ENCODE measurements at places on chromosomes 1 and 21. TPM values are rescaled to one million over a fixed set of nuclear protein-coding genes. Genes with fewer than 3 reads are reported as not detected.
A peak's percentile ranks its signal among the peaks of the same experiment; 100 is the strongest.

DNA sequence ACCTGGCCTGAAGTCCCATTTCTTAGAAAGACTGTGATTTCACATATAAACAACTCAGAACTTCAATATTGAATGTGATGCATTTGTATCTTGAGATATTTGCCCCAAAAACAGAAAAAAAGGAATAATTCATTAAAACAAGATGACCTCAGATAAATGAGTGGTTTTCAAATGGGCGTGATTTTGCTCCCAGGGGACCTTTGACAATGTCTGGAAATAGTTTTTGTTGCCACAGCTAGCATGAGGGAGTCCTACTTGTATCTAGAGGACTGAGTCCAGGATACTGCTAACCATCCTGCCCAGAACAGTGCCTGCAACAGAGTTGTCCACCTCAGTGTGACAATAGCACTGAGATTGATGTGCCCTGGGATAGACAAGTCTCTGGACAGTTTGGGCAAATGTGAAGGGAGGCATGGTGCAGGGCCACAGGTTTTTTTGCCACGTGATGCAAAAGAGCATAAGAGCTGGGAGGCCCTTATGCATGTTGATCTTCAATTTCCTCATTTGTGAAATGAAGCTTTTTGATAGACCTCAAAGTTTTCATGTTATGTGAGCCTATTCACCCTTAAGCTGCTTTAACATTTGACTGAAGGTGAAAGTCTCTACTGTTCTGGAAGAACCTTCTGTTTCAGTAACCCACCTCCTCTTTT lies 46.2 kb downstream of the MAP3K7CL start:
- DNase-seq, result no peak

DNA sequence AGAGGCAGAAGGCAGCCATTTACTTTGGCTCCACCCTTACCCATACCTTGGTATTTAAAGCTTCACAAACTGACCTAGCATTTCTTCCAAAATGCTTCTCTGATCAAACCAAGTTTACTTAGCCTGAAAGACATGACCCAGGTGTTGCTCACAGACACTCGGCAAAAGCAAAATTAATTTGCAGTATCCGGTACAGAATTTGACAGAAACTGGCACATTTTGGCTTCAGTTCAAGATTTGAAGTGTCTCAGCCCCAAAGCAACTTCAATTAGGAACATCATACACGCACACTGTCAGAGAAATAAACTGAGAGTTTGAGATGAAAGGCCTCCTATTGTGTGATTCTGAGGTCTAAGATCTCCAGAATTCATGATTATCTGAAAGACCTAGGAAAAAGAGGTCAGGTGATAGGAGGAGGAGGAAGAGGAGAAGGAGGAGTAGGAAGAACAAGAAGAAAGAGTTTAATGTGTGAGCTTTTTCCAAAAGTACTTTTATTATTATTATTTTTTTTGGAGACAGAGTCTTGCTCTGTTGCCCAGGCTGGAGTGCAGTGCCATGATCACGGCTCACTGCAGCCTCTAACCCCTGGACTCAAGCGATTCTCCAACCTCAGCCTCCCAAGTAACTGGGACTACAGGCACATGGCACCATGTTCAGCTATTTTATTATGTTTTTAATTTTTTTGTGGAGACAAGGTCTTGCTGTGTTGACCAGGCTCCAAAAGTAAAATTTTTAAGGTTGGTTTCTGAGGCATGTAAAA lies 143.6 kb downstream of the SLC45A1 start:
- no peak for DNase-seq

DNA sequence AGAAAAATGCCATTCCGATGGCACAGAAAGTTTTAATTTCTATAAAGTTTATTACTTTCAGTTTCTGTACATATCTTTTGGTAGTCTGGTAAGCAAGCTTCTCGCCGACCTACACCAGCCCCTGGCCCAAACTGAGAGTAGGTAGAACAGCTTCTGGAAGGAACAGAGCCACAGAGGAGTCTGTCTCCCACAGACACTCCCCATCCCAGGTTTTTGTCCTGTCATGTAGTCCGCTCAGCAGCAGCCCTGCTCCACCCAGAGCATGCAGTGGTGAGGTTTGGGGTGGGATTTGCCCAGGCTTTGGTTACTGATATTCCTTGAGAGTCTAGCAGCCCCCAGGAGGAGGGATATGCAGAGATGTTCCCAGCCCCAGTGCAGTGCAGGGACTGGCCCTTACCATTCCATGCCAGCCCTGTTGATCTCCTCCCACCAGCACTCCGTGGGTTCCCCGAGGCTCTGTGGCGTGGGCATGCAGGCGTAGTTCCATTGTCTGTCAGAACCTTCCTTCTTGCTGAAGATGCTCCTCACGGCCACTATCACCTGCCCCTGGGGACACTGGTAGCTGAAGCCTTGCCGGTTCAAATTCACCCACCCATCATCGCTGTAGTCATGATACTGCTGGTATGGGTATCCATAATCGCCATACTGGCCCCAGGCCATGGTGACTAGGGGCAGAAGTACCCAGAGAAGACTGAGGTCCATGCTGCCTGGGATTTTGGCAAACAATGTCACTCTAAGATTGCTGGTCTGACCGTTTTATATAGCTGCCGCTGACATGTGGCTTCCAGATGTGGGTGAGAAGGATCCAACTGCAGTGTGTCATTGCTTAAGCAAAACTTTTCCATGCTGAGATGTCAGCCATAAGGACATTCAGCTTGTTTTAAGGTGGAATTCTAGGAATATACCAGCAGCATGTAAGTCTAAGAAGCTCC lies at the start of gene DPT:
Gene DPT (minus strand): TSS at position 734 of the 932 bp plus-strand sequence. CDS start 32 bp downstream, at position 702.
- no peak for DNase-seq

GRCh38 chr1:7899741-7900140 lies 40.9 kb downstream of the TNFRSF9 start:
- no peak for DNase-seq

DNA sequence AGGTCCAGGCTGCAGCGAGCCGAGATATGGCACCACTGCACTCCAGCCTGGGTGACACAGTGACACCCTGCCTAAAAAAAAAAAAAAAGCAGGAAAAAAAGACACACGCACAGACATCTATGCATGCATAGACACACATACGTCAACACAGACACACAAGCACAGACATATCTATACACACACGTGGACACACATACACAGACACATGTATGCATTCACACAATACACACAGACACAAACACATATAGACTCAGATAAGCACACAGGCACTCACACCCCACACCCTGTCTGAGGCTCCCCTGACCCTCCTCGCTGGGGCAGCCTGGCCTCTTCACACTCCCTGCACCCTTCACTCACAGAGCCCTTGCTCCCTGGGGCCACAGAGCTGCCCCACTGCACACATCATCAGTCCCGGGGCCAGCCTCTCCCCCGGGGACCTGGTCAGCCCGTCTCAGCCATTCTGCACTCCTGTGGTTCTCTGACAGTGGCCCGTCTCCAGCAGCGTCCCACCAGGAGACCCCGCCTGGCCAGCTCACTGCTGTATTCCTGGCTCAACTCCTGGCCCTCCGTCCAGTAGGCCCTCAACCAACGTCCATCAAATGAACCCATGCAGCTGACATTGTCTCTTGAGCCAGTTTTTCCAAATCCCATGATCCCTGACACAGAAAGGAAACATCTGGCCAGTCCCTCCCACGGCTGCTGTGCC lies 4.6 kb upstream of the PRKCZ start:
- no peak for DNase-seq

DNA sequence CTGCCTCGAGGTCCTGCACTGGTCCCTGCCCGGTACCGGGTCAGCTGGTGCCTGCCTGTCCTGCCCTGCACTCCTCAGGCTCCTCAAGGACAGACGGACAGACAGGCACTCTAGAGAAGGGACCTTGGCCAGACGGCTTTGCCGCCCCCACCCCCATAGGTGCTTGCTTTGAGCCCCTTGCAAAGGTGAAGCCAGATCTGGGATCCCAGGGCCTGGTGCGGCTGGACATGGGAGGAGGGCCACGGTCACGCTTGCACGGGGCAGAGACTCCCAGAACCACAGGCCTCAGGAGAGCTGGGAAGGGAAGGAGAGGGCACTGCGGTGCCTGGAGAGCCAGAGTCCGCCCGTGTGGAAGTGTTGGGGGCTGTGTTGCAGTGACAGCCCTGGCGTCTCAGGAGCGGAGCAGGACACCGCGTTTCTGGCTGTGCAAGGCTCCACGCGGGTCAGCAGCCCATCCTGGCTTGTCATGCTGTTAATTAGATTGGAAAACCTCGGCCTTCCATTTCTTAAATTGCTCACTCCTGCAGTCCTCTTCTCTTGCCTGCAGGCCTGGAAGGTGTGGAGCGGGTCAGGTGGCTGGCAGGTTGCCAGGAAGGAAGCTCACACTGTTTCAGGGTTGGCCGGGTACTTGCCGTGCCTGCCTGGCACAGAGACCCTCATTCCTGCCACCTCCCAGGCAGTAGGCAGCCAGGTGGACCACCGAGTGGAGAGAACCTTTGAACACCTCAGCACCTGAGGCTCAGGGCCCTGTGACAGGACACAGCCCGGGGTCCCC lies 16.3 kb downstream of the COL18A1 start:
- peak; percentile 63 for DNase-seq

DNA sequence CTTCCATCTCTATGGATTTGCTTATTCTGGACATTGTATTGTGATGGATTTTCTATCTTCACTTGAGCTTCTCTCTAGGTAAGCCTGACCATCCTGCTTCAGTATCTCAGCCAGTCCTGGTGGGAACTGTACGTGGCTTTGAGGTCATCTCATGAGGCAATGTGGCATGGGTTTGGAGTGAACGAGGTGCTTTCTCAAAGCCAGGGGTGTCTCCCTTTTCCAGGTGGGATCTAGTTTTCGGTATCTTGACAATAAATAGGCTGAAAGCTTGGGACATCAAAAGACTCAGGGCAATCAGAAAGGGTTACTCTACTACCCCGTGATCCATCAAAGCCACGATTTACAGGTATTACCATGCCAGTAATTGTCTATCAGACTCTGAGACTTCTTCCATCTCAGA lies 40.8 kb downstream of the AZIN2 start:
- no peak for DNase-seq

DNA sequence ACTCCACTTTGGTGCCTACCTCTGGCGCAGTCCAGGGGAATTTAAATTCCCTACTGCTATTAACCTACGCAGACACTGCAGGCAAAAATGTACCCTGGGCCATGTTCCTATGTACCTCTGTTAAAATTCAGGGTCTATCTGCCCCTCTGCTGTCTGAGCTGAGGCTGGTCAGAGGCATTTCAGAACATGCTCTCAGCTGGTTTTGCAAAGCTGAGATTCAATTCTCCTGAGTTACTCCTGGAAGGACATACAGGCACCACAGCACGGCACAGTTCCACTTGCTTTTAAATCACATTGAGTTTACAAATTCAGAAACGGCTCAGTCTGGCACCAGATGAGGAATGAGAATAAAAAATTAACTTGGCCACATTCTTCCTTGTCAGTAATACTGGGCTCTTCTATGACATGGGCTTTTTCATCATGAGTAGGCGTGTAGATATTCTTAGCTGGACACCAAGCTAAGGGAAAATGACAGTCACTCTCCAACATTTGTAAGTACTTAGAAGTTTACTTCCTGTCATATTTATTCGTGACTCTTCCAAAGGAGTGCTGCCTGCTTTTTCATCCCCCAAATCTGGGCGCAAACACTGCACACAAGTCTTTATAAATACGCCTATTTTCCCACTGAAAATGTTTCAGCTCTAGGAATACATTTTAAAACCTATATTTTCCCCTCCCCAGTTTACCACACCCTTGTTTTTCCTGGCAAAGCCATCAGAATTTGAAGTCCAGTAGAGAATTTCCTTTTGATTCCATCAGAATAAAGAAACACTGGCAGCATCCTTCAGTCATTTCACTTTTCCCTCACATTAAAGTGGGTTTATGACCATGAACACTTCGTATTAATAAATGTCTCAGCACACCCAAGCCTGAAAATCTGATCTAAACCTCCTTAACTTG lies 1.9 kb downstream of the C1orf198 start:
- no peak for DNase-seq

- DNase-seq, result no peak
Measured at GRCh38 chr1:224450561-224451350, 16.2 kb upstream of the WDR26 start.

DNA sequence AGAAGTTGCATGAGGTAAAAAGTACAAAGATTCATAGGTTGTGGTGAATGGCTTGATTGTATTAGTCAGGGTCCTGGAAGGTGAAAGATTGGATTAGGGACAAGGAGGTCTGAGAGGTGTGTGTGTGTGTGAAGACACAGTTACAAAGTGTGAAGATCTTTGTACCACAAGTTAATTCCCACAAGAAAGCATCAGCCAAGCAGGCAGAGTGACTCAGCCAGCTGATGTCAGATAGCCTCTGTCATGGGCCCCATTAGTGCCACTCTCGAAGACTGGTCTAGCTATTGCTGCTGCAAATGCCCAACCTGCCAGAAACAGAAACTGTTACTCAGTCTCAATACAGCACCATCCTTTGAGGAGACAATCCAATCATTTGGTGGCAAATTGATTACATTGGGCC lies 96.5 kb downstream of the DTL start:
- no peak for DNase-seq

- DNase-seq, result no peak
Measured at GRCh38 chr1:91864017-91864700, 21.8 kb downstream of the TGFBR3 start.

- DNase-seq, result no peak
Measured at GRCh38 chr1:179996099-179996498, 41.5 kb downstream of the CEP350 start.

GRCh38 chr1:37861151-37861550 lies 1.8 kb upstream of the MTF1 start:
- DNase-seq, result no peak

DNA sequence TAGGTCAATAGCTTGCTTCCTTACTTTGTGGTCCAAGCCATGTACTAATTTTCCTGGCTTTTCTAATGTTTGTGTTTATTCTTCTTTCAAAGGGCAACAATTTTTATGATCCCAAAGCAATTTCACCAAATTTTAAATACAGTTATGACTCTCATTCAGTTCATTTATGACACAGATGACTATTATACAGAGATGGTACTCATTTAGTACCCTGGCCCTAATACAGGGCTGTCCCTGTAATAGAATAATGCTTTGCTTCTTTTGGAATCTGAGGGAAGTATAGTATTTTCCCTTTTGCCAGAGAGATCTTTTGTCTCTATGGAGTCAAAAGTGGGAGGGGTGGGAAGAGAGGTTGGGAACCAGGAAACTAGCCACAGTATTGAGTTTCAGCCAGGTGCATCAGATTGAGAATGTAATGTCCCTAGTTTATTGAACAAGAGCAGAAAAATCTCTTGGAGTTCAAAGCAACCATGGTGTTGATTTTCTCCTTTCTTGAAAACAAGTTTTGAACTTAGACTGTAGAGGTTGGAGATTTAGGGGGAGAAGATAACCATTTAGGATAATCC lies 20.4 kb downstream of the DENND2D start:
- DNase-seq, result no peak

GRCh38 chr1:155776414-155776813 lies 80.6 kb downstream of the GON4L start:
- DNase-seq, result no peak

GRCh38 chr1:206089341-206089740 lies 27.8 kb downstream of the AVPR1B start:
- DNase-seq, result no peak

TMCC2 gene
- total RNA-seq, result 5.1 TPM

SPRR3 gene
- not detected for total RNA-seq

GJA9 gene
- total RNA-seq, result 0.65 TPM

OR2T2 gene
- not detected for total RNA-seq

AMY1A gene
- total RNA-seq, result not detected

IVL gene
- not detected for total RNA-seq

VASH2 gene
- total RNA-seq, result 0.41 TPM

CLEC20A gene
- total RNA-seq, result not detected

TIAM1 gene
- total RNA-seq, result 10.4 TPM

LRRC52 gene
- 0.22 TPM for total RNA-seq

SH2D2A gene
- 2.9 TPM for total RNA-seq

CR1 gene
- total RNA-seq, result 3.8 TPM

OR2L5 gene
- not detected for total RNA-seq

PTP4A2 gene
- 307 TPM for total RNA-seq

WDR47 gene
- 6.5 TPM for total RNA-seq

IL19 gene
- total RNA-seq, result not detected

All from mucosa of descending colon (tissue), 3 donors.